ENCODE measurements at places on chromosomes 3 and 15.

DNA sequence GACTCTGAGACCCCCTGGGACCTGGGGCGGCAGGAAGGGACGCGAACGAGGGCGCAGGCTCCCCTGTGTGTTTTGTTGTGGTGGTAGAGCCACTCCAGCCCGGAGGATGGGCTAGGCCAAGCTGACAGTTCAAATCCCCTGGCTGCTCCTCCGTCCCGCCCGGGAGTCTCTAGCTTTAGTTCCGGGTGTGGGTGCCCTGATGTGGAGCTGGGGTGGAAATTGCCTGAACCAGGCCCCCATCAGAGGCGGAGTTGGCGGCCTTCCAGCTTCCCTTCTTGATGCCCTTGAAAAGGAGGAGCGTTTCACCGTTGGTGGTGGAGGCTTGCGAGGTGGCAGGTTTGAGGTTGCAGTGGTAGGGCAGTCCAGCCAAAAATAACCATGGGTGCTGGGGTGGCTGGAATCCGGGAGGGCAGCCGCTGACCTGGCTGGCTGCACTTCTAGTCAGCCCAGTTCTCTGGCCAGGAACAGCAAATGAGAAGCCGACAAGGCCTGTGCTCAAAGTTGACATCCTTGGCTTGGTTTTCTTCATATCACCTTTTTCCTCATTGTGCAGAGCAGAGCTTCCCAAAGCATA lies 817 bp downstream of the CLK3 start:
- DNase-seq, result peak; percentile 55

DNA sequence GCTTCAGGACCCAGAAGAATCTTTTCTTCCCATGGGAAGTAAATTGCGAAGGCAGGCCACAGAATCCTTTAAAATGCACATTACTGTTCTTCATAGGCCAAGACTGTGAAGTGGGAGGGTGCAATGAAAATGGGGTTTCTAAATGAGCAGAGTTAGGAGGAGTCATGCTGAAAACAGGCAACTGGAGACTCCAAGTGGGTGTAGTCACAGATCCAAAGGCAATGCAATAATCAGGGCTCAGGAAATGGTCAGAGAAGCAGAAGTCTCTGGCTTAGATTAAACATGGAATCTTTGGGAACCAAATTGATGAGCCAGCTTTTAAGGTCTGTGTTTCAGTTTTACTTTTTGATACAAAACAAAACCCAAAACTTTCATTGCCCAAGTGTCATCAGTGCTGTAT lies 37.6 kb downstream of the HHLA2 start:
- DNase-seq, result no peak

- no peak for DNase-seq
Observed at GRCh38 chr3:173599673-173600072, 202.1 kb downstream of the NLGN1 start.

DNA sequence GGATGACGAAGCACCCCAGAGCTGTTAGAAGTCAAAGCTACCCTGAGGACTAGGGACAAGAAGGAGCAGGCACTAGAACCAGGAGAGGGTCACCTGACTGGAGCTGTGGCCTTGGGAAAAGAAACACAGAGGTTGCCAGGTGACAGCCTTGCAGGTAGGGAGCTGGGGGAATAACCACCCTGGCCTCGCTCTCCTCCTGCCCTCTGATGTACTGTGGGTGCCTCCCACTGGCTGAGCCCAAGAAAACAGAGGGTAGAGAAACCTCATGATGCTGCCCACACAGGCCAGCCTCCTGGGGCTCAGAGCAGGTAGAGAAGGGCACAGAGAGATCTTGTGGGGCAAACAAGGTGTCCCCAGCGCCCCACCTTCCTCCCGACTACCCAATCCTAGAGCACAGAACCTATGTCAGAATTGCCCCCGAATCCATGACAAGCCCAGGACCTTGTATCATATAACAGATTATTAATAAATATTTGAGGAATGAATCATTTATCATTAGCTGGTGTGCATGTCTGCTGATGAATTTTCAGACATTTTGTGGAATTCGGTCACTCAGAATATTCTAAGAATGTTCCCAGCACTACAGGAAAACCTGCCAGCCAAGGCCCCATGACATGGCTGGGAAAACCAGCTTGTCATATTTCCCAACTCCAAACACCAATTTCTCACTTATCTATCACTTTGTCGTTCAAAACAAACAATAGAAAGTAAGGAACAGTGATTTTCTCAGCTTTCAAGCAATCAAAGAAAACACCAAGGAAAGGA lies 59.8 kb upstream of the MEX3B start:
- DNase-seq, result no peak

- no peak for DNase-seq
Observed at GRCh38 chr3:15453501-15453900, 26.1 kb downstream of the EAF1 start.

- no peak for DNase-seq
Observed at GRCh38 chr3:182716114-182716688, 77.1 kb upstream of the ATP11B start.

DNA sequence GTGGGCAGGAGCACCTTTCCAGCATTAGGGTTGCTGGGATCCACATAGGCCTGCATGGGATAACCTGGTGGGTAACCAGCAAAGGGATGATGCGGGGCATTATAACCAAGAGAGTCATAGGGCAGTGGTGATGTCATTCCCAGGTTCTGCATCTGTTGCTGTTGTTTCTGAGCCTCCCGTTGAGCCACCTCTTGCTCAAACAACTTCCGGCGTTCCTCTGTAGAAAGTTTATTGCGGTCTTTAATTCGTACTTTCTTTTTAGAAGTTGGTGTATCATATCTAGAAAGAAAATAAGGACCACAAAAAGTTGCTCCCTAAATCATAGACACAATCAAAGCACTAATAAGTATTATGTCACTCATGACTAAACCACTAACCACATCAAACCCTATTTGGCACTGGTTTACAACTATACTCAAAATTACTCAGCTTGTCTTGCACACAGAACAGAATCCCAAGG lies 77.8 kb downstream of the NBEAL2 start:
- DNase-seq, result no peak

- DNase-seq, result peak; percentile 78
Observed at GRCh38 chr3:45545476-45545875, 49.1 kb upstream of the LIMD1 start.

- no peak for DNase-seq
Observed at GRCh38 chr15:68646156-68646555, 67.4 kb downstream of the CORO2B start.

- DNase-seq, result peak; percentile 48
Observed at GRCh38 chr3:127483902-127484591, 106.5 kb downstream of the TPRA1 start.

- no peak for DNase-seq
Observed at GRCh38 chr15:72850833-72851232, 67.3 kb upstream of the ADPGK start.

DNA sequence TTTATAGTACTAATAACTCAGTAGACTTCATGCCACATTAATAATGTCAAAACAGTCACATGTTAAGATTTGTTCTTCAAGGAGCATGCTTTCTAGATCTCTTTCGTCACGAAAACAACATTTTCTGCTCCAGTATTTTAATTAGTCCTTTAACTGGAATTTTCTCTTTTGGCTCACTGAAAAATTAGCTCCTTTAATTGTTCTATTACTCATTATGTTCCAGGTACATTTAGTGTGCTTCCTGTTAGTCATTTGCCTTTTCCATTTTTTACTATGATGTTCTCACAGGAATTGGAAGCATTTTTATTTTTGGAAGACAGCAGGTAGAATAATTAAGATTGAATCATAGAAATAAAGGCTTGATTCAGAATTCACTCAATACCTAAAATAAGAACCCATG lies 111.2 kb downstream of the SLC9A9 start:
- no peak for DNase-seq

DNA sequence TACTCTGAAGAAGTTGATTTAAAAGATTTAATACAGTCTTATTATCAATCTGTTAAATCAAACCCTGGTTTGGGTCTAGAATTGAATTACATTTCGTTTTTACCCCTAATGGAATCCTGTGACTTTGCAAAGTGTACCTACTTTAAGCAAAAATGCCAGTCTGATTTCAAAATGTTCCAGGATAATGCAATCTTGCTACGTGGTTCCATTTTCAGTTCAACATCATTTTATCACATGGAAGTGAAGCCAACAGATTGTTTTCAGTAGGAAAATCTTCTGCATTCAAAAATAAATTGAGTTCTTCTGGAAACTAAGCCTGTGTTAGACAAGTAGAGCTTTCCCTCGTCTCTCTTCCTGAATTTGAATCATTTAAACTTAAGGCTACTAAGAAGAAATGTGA lies 356.4 kb downstream of the CHST2 start:
- no peak for DNase-seq

DNA sequence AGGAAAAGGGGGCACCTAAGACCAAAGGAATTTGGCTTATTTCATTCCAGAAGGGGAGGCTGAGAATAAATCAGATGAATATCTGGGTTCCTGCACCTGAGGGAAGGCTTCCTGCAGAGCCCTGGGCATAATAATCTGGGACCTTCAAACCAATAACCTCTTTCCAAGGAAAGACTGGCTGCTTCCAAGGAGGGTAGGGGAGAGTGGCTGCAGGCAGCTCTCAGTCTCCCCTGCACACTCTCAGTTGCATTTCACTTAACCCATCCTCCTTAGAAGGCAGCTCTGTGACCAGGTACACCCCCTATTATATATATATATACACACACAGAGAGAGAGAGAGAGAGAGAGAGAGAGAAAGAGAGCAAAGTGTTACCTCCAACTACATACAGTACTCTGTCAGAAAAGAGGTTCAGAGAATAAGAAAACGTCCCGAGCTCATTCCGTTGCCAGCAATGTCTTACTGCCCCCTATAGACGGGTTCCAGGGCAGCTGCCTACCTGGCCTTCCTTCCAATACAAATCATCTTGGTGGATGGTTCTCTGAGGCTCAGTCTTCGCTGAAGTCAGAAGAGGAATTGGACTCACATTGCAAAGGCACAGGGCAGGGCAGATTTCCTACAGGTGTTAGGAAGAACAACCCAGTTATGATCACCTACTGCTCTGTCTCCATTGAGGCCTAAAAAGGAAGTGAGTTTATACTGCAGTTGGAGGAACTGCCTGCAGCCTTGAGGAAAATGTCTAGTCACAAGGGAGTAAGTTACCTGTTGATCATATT lies 26.1 kb downstream of the CAPN3 start:
- no peak for DNase-seq

GRCh38 chr3:195003893-195004289 lies 267.1 kb downstream of the XXYLT1 start:
- DNase-seq, result no peak

DNA sequence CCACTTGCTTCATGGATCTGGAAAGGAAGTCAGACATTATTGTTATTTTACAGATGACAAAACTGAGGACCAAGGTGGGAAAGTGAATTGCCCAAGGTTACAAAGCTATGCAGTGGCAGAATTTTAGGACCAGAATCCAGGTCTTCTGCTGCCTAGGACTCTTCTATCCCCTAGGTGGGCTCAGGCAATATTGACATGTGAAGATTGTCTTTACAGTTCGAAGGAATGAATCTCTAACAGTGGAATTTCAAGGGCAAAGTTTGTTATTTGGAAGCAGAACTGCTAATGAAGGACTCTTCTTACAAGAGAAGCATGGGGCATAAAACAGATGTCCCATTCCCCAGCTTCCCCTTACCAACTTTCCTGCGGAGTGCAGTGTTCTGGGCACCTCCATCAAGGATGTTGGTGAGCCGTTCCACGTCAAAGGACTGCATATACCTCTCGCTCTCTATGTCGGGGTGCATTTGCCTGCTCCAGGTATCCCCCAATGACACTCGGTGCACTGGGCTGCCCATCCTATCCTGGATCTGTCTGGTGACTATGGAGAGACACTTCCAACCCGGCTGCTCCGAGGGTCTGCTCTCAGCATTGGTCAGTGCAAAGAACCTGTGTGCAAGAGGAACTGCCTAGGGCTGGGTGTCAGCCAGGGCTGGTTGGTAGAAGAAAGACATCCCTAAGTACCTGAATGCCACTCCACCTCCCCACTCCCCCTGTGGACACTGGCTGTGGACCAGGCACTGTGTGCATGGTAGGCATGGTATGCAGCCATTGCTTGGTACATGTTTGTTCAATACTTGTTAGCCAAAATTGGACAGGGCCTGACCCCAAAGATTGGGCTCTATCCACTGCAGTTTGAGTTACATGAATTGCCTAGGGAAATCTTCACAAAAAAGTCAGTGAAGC lies 2.1 kb downstream of the ACOX2 start:
- no peak for DNase-seq

DNA sequence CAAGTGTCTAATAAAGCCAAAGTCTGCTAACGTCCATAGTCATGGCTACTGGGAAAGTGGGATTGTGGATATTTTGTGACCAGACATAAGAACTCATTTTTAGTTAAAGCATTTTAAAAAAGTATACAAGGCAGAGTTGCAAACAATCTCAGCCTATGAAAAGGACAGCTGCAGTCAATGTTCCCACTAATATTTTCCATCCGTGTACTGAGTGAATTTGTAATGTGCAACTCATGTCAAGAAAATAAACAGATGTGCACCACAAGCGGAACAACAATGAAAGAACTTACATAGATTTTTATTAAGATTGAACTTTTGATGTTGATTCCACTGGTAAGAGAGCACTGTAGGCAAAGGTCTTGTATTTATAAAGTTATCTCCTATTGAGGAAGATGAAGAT lies 231.3 kb upstream of the SEMA6D start:
- DNase-seq, result no peak

DNA sequence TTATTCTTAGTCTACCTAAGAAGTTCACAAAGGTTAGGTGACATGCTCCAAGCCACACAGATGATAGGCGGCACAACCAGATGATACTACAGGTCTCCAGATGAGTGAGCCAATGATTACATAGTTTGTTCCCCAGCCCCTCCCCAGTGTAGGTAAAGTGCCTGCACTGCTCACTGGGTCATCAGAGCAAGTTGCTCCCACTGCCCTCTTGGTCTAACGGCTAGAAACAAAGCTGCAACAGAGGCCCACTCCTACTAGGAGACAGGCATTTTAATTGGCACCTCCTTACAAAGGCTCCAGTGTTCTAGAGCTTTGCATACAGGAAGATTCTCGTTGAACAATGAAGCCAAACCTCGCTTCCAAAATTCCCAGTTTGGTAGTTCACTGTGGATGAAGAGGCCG lies 47.3 kb downstream of the TMEM44 start:
- DNase-seq, result no peak

GRCh38 chr3:126348308-126348920 lies 8.8 kb downstream of the KLF15 start:
- peak; percentile 47 for DNase-seq

DNA sequence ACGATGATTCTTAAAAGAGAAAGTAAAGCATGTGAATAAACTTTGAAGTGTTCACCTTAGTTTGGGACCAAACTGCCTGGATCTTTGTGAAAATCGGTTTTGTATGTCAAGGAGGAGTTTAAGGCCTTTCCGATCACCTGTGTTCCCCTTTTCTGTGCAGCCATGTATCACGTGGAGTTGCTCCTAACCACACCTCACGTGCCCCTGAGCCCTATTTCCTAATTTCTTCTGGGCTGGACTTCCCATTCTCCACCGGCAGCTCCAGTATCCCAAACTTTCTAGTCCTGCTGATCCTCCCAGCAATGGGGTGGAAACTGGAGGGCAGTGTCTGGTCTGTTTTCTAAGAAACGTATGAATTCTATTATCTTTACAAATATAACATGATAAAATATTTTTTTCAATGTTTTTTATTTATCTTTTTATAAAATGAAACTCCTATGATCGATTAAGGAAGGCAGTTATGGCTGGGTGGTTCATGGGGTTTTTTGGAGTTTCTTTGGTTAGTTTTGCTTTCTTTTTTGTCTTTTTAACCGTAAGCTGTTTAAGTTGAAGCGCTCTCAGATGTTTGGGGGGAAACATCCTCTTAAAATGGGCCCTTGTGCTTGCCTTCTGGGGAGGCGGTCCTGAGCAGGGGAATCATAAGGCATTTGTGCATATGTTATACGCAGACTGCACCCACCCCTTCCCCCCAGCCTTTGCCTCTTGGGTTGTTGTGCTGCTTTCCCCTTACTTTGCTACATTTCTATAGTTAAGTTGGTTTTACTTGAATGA lies 43.6 kb upstream of the WWTR1 start:
- DNase-seq, result no peak

All from ascending aorta (tissue), 2 donors.